ENCODE measurements at places on chromosomes 6 and 20.

DNA sequence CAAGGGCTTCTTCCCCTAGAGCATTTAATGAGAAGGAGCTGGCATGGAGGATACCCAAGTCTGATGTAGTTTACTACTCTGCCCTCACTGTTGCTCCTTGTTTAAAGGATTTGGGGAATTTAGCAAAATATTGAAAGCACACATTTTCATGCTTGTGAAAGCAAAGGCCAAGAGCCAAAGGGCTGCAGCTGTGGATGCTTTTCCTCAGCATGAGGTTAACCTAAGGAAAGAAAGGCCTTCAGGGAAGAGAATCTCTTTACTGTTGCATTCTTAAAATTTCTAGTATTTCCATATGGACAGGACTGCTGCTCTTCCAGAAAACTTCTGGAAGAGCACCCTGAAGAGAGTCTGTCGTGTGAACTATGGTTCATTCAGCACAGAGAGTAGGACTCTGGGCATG, 45.9 kb upstream of the SASH1 start:
- no peak for DNase-seq

DNA sequence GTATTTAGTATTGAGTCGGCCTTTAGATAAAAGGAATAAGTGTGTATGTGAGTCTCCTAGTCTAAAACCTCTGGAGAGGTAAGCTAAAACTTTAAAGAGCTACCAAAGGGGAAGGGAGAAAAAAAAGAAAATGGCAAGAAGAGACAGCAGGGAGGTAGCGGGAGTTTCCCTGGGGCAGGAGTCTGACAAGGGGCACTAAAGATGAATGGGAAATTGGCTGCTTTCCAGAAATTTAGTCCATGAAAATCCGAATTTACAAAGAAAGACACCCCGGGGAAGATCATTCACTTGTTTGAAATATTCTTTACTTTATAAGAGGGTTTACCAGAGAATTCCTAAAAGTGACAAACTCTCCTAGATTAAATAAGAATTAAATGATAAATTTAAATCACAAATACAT, 19.3 kb downstream of the RMND1 start:
- DNase-seq, result no peak

GRCh38 chr20:34663213-34663943, 13.5 kb downstream of the PIGU start:
- DNase-seq, result no peak

DNA sequence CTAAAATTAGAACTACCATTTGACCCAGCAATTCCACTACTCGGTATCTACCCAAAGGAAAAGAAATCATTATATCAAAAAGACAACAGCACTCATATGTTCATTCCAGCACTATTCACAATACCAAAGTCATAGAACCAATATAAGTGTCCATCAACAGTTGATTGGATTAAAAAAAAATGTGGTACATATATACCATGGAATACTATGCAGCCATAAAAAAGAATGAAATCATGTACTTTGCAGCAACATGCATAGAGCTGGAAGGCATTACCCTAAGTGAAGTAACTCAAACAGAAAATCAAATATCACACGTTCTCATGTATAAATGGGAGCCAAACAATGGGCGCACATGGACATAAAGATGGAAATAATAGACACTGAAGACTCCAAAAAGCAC, 163.3 kb downstream of the DST start:
- DNase-seq, result no peak

DNA sequence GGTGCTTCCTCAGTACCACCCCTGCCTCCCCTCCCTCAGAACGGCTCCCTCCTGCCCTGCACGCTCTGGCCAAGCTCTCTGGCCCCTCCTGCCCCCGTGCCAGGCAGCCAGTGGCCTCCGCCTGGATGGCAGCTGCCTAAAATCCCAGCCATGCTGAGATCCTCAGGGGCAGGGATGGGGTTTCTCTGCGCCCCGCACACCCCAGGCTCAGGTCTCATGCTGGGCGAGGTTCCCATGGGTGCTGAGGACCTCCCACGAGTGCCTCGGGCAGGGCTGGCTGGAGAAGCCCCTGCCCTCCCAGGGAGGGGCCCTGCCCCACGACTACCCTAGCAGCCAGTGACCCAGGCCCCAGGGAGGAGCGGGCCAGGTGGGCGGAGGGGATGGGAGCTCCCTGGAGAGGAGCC, 2.7 kb downstream of the PTK6 start:
- DNase-seq, result no peak

DNA sequence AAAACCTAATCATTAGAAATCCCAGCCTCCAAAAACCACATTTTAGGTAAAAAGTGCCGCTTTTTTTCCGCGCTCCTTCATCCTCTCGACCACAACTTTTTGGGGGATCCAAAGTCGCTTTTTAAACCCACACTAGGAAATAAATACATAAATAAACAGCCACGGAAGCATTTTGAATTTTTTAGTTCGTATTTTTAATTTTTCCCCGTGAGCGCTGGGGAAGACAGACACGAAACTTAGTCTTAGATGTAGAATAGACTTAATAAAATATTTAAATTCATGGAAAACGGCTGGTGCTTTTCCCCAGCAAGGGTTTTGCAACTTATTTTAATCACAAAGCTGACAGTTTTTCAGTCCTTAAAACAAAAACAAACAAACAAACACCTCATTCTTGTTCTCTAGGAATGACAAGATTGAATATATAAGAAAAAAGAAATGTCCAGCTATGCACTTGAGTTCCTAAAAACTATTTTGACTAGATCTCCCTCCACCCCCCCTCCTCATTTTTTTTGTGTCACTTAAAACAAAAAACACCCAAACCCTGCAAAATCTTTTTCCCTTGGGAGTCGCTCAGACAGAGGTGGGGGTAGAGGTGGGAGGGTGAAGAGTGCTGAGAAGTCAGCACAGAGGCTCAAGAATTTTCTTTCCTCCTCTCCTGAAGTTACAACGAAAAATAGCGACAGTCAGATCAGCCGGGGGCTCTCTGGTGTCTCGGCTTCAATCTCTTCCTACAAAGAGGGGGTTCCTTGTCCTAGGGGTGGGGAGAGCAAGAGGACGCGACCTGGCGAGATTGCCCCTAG, 43.4 kb upstream of the SUPT3H start:
- no peak for DNase-seq

DNA sequence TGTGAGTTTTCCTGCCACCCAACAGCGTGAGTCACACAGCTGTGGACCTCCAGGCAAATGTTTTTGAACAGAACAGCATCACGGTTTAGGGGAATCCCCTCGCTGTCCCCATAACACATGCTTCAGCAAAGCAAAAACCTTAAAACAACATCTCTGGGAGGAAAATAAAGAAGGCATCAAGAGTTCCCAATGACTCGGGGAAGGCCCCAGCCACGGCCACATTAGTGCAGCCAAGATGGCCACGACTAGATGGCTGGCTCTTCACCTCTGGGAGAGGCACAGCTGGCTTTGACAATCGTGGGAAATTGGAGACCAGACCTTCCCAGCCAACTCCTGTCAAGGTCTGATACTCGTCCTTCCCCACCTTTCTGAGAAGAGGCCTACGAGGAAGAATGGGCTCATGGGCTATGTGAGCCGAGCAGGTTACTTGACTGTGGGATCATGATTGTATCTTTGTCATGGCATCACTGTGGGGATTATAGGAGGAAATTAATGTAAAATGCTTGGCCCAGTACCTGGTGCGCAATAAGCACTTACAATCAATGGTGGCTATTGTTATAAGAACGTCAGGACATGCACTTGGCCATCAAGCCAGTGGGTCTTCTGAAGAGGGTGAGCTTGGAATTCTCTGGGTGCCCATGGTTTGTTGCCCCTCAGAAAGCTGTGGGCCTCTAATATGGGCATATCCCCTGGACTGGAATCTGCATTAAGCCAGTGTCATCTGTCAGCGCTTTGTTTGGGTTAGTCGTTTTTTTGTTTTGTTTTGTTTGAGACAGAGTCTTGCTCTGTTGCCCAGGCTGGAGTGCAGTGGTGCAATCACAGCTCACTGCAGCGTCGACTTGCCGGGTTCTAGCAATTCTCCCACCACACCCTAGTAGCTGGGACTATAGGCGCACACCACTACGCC, 43.6 kb downstream of the FGD2 start:
- DNase-seq, result peak; percentile 45

DNA sequence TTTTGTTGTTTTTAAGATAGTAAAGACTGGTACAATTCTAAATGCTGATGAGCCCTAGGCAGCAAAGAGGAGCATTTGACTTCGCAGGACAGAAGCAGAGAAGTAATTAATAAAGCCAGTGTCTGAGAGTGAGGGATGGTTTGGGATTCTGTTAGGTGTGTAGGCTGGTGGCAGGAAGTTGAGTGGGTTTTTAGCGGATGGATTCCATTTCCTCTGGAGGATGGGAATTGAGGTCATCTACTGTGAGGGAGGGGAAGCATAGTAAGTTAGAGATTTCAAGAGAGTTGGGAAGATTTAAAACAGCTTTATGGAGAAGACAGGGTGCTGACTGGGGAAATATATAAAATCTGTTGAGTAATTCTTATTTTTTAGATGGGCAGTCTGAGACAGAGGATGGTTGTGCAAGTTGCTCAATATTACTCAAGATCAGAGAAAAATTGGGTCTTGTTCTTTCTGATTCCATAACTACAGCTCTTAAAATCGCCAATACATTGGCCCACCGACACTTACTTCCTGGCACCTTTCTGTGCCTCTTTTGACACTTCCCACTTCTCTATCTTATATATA, 48.8 kb downstream of the PRL start:
- no peak for DNase-seq

GRCh38 chr6:13249817-13250216, 78.5 kb downstream of the TBC1D7 start:
- no peak for DNase-seq

GRCh38 chr6:21559238-21559637, 34.3 kb upstream of the SOX4 start:
- no peak for DNase-seq

DNA sequence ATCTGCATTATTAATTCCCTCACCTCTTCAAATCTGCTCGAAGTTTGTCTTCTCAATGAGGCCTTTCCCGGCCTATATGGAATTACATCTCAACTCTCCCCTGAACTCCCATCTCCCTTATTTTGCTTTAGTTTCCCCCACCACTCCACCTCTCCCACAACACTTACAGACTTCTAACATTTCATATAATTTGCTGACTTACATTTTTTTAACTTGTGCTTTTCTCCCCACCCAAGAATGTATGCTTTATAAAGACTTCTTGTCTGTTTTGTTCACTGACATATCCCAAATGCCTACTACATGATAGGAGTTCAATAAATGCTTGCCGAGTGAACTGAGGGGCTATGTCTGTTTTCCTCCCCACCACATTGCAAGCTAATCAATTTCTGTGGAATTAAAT, 3.9 kb upstream of the MARCKS start:
- no peak for DNase-seq

DNA sequence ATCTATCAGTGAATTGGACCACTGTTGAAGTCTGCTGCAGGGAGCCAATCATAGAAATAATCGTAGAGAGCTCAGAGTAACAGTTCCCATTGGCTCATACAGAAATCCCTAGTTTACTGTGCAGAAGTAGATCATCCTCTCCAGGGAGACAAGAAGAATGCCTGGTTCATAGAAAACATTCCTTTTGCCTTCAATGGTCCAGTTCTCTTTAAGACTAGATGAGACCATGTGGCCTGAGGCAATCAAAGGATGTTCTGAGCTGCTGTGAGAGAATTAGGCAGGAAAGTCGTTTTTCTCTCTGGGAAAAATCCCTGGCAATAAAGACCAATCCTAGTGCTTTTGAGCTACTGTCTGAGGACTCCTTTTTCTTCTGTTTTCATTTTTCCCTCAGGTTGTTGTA, 208.4 kb downstream of the CENPW start:
- DNase-seq, result no peak

DNA sequence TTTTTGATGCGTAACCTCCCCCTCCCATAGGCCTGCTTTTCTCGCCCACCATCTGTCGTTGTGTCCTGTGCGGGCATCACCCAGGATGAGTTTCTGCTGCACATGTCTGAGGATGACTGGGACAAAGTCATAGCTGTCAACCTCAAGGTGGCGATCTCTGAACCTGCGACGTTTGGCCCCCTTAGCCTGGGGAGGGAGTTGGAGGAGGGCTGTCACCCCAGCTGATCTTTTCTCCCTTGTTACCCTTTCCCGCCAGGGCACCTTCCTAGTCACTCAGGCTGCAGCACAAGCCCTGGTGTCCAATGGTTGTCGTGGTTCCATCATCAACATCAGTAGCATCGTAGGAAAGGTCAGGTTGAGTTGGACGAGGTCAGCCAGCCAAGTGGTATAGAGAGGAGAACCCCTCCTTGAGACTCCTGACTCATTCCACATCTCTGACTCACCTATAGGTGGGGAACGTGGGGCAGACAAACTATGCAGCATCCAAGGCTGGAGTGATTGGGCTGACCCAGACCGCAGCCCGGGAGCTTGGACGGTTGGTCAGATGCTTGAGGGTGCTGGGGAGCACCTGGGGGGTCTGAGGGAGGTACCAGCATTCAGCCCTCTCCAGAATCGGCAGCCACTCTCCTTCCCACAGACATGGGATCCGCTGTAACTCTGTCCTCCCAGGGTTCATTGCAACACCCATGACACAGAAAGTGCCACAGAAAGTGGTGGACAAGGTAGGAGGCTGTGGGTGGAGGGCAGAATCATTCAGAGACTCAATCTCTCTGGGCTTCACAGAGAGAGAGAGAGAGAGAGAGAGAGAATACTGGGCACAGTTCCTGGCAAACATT, 954 bp downstream of the HSD17B8 start:
- no peak for DNase-seq

GRCh38 chr6:123901436-123901835, 97.8 kb downstream of the NKAIN2 start:
- DNase-seq, result no peak

- DNase-seq, result no peak
Measured at GRCh38 chr20:36579996-36580545, 6.7 kb downstream of the TGIF2 start.

All from stimulated activated CD4-positive, alpha-beta T cell treated with anti-CD3 and anti-CD28 coated beads, Interleukin-15, amount 100 ng/mL, for 1 hour (primary cell).